Activated CD8-positive, alpha-beta T cell treated with anti-CD3 and anti-CD28 coated beads, Interleukin-2, amount 10 ng/mL, durations not matched to agents 7 days and 5 days (primary cell): ENCODE measurements at places on chromosomes 4 and X. TPM values are rescaled to one million over a fixed set of nuclear protein-coding genes. Genes with fewer than 3 reads are reported as not detected.
A peak's percentile ranks its signal among the peaks of the same experiment; 100 is the strongest.

The PPAT gene
- 32.5 TPM for total RNA-seq

DNA sequence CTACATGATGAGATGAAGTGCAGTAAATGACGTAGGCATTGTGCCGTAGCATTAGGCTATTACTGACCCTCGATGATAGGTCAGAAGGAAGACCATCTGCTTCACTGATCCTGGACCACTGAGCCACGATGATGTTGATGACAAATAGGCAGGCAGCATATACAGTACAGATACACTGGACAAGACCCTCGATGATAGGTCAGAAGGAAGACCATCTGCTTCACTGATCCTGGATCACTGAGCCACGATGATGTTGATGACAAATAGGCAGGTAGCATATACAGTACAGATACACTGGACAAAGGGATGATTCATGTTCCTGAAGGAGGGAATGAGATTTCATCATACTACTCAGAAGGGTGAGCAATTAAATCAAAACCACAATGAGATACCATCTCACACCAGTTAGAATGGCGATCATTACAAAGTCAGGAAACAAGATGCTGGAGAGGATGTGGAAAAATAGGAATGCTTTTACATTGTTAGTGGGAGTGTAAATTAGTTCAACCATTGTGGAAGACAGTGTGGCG, 50.9 kb downstream of the BEND4 start:
- no peak for DNase-seq

- no peak for DNase-seq
These were observed 64.7 kb upstream of the SPP1 start for GRCh38 chr4:87910795-87911194.

DNA sequence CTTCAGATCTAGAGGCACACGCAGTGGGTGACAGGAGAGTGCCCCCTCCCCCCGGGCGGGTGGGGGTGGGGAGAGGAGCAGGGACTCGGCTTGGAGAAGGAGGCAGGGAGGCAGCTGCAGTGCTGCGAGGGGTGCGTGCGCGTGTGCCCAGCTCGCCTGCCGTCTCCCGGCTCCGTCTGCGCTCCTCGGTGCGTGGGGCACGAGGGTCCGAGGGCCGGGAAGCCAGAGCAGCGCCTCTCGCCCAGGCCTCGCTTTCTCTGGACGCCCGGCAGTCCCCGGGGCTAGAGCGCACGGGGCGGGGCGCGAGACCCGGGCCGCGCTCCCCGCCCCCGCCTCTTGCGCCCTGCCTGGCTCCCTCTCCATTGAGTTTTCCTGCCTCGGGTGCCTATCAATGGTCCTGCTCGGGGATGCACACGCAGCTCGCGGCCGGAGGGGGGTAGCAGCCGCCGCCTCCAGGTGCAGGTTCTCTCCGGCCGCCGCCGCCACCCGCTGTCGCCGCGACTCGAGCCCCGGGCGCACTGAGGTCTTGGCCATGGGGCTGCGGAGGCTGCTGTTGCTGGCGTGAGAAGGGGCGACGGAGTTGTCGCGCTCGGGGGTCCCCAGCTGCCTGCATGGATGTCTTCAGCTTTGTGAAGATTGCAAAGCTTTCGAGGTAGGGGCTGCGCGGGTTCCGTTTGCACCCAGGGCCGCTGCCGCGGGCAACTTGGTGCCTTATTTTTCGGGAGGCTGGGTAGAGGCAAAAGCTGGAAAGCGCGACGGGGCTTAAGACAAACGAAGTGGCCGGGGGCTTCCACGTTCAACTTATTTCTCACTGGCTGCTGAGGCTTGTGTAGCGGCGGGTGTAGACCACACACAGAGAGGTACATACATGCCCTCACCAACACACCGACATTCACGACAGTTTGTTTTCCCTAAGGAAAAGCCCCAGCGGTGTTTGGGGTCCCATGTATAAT, at the start of gene FRMPD4:
Gene FRMPD4 (plus strand): TSS at position 113 of the 953 bp plus-strand sequence. CDS start 499 bp downstream, at position 612.
- DNase-seq = no peak

DNA sequence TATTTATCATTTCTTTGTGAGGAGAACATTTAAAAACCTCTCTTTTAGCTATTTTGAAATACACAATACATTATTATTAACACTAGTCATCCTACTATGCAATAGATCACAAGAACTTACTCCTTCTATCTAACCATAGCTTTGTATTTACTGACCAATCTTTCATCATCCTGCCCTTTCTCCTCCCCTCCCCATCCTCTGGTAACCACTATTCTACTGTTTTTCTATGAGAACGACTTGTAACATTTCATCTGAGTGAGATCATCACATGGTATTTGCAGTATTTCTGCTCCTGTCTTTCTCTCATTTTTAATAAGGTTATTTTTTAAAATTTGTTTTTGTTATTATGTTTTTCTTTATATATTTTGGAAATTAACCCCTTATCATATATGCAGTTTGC, 331.8 kb downstream of the TEX13C start:
- DNase-seq = no peak

DNA sequence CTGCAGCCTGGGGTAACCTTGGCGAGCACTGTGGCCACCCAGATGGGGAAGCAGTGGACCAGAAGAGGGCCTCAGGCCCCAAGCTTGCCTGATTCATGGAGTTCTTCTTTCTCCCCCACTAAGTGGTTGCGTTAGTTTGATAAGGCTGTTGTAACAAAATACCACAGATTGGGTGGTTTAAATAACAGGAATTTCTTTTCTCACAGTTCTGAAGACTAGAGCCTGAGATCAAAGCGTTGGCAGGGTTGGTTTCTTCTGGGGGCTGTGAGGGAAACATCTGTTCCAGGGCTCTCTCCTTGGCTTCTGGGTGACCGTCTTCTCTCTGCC, 105.7 kb upstream of the GATB start:
- DNase-seq = no peak

The ATP8A1 gene
- total RNA-seq = 38.5 TPM

The PRDM8 gene
- 3.7 TPM for total RNA-seq

- DNase-seq = no peak
These were observed 674.4 kb upstream of the LCORL start for GRCh38 chr4:18695733-18696527.

DNA sequence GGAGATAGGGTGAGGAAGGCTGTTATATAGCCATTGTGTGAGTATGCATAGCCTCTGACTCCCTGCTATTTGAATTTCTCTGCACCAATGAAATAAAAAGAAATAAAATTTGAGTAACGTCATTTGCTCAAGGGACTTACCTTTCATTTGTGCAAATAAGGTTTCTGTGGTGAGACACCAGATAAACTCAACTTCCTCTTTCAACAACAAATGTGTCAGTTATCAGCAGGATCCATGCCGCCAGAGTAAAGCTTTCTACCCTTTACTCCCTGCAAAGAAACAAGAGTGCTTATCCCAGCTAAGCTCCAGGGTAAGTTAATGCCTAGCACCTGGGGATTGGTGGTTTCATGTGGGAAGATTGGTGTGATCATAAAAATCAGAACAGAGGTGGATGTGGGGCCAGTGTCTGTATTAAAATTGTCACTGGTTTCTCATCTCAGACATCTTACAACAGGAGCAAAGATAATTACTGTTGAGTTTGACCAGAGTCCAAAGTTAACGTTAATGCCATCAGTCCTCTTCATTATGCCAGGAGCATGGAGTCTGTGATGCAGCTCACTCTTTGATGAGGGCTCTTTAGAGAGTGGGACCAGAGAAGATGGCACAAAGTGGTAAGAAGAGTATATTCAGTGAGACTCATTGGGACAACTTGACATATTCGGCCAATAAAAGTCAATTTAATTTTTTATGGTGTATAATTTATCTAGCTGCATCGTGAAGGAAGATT, at the start of gene P2RY10:
Gene P2RY10 (plus strand): TSS at position 206 of the 727 bp plus-strand sequence. CDS start 15,130 bp downstream, outside the sequence.
- DNase-seq = peak; percentile 42

The TMEM156 gene
- total RNA-seq = 12.4 TPM

- DNase-seq = no peak
These were observed 58.1 kb upstream of the ENPP6 start for GRCh38 chr4:184275766-184276165.

- no peak for DNase-seq
These were observed 62.6 kb downstream of the TTC29 start for GRCh38 chr4:146883070-146883469.

The CLTRN gene
- not detected for total RNA-seq

GRCh38 chr4:83757121-83757621, 221.3 kb downstream of the GPAT3 start:
- DNase-seq = no peak

The JADE3 gene
- 0.47 TPM for total RNA-seq

GRCh38 chrX:44305921-44306320, 37.6 kb downstream of the EFHC2 start:
- no peak for DNase-seq

The CENPVL3 gene
- not detected for total RNA-seq

- no peak for DNase-seq
These were observed 104.5 kb upstream of the MAOA start for GRCh38 chrX:43551590-43551989.

The ESX1 gene
- total RNA-seq = not detected

DNA sequence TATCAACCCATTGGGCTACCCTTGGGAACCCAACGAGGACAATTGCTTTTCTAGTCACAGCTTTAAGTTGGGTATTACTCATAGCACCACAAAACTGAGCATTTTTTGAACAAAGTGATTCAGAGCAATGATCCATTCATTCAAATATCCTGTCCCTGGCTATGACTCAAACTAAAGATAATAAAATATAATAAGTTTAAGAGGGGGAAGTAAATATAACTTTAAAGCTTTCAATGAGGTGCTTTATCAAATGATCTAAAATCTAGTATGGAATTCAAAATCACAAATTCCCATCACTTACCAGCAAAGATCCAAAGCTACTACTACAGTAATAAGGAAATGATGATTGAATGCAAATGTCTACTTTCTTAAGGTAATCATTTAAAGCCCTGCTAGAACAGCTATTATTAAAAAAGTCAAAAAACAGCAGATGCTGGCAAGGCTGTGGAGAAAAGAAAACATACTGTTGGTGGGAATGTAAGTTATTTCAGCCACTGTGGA, 39.8 kb upstream of the S100G start:
- DNase-seq = no peak

The MGAT4D gene
- total RNA-seq = not detected
